NCI-H2029 (cell line): ENCODE measurements at places on chromosomes 5 and 9.

DNA sequence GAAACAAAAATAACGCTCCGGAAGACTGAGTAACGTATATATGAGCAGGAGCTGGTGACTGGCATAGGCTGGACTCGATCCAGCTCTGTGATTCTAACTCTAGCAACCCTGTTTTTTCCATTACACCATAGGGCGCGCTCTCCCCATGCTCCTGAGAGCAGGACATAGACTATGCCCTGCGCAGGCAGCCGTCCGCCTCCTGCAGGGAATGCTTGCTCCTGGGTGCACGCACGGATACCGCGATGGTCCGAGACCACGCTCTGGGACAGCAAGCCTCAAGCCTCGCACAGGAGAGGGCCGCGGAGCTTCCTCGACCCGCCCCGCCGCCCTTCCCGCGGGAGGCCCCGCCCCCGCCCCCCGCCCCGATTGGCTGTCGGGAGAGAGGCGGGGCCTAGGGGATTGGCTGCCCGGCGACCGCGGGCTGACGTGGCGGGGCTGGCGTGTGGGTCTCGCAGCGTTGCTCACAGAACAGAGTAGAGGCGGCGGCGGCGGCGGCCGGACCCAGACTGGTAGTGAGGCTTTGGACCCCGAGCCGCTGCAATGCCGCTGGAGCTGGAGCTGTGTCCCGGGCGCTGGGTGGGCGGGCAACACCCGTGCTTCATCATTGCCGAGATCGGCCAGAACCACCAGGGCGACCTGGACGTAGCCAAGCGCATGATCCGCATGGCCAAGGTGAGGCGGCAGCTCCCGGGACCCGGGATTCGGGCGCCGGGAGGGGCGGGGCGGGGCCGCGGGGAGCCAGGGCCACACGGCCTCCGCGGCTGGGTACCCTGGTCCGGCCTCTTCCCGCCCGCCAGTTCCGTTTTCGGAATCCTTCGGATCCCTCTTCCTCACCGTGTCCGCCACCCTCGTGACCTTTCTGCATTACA is at the start of gene NANS:
Gene NANS (plus strand): TSS at position 464 of the 869 bp plus-strand sequence. CDS start 77 bp downstream, at position 541.
- DNase-seq = peak; percentile 92

GRCh38 chr5:121937762-121938161 is 24.0 kb upstream of the SRFBP1 start:
- no peak for DNase-seq

DNA sequence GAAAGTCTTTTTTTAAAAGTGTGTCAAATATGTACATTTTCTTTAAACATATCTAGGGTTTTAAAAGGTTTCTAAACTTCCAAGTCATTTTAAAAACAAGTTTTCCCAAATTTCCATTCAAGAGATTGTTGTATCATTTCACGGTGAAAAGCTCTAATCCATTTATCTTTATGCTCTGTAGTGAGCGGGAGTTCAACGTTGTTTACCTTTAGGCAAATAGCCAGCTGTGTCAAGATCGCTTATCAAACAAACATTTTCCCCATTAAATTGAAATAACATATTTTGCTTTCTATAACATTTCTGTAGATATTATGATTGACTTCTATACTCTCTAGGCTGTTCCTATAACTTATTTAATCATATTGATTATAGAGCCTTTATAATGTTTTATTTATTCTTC is 75.1 kb downstream of the CTSL start:
- no peak for DNase-seq

GRCh38 chr5:16160706-16161105 is 18.9 kb downstream of the MARCHF11 start:
- DNase-seq = peak; percentile 89

DNA sequence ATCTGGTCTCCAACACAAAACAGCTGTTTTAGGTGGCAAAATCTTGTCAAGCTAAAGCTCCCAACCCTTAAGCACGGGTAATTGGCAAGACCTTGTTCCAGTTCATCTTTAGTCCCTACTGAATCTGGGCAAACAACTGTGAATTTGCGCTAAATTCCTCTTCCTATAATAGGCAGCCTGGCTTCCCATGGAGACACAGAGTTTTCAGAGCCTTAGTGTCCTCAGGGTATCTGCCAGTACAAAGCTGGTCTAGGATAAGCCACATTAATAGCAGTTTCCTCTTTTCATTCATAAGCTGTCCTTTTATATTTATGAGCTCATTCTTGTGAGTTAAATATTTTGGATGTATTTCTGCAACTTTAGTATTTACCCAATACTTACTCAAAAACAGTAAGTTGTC is 59.5 kb downstream of the FGF10 start:
- DNase-seq = no peak

GRCh38 chr5:95909738-95910137 is 51.9 kb downstream of the ELL2 start:
- no peak for DNase-seq

GRCh38 chr5:151581347-151581746 is 9.8 kb downstream of the FAT2 start:
- no peak for DNase-seq

DNA sequence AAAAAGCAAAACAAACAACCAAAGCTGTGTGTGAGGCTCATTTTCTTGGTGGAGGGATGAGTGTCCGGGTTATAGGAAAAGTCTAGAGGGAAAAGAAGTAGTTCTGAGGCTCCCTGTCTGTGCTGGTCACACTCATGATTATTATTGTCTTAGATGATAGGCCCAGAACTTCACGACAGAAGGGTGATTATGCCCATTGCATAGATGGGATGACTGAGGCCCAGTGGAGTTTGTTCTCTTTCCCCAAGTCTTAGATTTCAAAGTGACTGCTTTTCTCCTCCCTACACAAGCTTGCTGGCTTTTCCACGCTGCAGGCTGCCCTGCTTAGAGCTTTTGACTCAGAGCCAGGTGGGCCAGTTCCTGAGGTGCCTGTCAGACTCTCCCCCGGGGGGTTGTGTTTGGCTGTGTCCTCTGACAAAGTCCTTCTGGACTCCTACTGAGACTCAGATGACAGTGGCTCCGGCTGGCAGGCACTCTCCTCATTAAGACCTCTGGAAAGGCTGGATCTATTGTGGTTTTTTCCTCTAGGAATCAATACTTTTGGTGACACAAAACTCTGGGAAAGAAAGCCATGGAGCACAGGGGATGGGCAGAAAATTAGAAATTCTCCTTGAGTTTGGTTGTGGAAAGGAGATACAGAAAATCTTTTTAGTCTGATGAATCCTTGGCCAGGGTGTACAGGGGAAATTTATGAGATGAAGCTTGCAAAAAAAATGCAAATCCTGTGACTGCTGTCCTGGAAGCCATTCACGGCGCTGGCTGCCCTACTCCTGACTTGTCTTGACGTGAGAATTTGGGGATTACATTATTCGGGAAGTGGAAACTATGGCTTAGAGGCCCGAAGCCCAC is 120.9 kb downstream of the NSG2 start:
- DNase-seq = no peak

DNA sequence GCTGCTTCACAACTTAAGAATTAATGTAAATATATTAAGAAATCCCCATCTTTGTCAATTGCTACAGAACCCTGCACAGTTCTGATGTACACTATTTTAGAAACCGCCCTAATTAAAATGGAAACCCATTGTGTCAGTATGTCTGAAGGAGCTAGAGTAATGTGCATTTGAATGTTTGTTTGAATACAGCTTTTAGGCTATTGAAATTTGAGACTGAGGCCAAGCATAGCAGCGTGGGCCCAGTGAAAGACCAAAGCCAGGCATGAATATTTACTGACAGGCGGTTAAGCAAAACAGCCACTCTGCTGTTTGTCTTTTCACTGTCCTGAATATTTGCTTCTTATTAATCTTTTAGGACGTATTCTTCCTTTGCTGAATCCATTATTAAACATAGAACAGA is 252.3 kb downstream of the IZUMO3 start:
- no peak for DNase-seq

DNA sequence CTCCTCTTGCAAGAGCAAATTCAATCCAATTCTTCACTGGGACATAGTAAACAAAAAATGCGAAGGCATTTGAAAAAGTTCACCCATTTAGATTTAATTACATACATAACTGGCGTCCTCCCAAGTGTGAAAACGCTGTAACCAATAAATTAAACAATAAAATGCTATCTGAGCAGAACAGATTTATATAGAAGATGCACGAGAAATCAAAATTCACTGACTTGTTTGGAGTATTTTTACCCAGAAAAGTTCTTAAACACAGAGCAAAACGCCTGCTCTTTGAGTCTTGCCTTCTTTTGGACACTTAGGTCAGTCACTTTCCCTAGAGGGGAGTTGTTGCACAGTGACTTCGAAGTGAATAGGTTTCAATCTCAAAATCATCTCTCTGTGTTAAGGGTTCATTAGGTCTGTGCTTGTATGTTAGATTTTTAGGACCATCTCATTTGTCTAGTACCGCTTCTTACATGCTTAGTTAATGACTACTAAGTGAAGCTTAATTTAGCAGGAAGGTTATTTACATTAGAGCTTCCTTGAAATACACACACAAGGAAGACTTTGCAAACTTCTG is 1.9 kb downstream of the ALDH1A1 start:
- no peak for DNase-seq

GRCh38 chr5:123007754-123008153 is 28.8 kb downstream of the PPIC start:
- DNase-seq = no peak

DNA sequence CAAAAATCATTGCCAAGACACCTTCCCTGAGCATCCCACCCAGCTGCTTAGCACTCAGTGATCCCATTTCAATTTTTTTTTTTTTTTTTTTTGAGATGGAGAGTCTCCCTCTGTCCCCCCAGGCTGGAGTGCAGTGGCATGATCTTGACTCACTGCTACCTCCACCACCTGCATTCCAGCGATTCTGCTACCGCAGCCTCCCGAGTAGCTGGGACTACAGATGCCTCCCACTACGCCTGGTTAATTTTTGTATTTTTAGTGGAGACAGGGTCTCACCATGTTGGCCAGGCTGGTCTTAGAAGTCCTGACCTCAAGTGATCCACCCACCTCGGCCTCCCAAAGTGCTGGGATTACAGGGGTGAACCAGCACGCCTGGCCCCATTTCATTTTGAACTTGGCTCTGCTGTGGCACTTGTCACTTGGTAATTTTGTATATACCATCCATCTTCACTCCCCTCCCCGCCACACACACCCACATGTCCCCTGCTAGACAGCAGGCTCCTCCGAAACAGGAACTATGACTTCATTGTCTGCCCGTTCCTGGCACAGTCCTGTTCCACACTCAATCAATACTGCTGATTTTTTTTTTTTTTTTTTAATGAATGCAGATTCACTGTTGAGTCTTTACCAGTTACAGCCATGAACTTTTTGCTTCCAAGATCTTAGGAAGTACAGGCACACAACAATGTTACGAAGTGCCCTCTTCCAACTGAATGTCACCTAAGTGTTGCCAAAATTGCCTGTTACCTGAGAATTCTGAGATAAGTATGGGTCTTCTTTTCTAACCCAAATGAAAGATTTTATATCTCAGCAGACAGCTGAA is 17.3 kb upstream of the ZBTB34 start:
- no peak for DNase-seq

DNA sequence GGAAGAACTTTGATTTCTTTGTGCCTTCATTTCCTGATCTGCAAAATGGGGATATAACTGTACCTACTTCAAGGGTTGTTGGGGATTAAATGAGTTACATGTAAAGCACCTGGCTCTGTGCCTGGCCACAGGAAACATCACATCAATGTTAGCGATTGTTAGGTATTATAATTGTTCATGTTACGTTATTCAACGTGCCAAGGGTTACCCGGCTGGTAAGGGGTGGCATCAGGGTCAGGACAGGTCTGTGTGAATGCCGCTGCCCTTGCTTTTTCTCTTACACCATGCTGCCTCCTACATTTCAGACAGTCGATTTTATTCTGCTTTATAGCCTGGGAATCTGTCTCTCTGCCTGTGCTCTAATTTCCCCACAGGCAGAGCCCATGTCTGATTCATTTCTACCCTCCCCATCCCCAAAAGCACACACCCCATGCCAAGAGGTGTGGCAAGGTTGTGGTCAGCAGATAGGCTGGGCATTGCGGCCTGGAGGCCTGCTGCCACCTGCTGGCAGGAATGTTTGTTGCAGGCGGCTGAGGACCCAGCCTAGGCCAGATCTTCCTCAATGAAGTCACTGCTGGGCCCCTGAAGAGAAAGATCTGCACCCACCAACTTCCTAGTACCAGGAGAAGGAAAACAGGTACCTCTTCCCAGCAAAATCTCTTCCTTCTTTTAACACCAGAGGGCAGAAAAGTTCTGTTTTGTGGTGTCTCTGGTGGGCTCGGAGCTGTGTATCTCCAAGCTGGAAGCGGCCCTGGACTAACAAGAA is 5.3 kb downstream of the ANKS6 start:
- no peak for DNase-seq
